Globus pallidus (tissue), 1 donor: ENCODE measurements at places on chromosomes 3 and 15.
A peak's percentile ranks its signal among the peaks of the same experiment; 100 is the strongest.

DNA sequence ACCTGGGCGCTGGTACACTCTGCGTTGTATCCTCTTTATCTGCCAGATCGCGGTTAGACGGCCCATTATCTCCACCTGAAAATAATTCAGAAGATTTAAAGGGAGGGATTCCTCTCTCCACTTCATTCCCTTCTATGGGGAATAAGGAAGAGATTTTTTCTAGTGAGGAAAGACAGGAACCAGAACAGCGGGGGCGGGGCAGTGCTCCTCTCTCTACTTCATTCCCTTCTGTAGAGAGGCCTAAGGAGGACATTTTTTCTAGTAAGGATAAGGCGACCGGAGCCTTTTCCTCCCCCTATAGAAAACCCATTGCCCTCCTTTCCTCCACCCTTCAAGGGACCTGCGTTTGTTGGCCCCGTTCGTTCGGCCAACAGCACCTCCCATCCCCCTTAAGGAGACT lies 8.3 kb upstream of the LIPH start:
- no peak for DNase-seq

- no peak for DNase-seq
These were observed 91.2 kb upstream of the VEPH1 start for GRCh38 chr3:157594413-157594812.

- no peak for DNase-seq
These were observed 20.1 kb downstream of the TIPARP start for GRCh38 chr3:156694536-156694935.

DNA sequence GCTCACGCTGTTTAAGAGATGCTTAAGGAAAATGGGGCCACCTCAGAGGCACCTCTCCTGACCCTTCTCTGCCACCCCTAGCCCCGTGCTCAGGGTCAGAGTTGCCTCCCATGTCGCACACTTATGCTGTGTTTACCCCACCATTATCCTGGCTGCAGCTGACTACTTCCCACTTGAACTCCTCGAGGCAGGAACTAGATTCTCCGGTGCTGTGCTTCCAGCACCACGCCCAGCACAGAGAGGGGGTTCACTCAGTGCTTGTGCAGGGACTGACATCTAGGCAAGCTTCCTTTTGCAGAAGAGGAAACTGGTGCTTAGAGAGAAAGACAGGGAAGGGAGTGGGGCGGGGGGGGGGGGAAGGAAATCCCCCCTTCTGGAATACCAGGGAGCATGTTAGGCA lies 340.1 kb downstream of the RORA start:
- no peak for DNase-seq

- peak; percentile 40 for DNase-seq
These were observed 1.1 kb downstream of the PLXNB1 start for GRCh38 chr3:48428572-48429316.
